ENCODE measurements at places on chromosomes 16 and 17.

DNA sequence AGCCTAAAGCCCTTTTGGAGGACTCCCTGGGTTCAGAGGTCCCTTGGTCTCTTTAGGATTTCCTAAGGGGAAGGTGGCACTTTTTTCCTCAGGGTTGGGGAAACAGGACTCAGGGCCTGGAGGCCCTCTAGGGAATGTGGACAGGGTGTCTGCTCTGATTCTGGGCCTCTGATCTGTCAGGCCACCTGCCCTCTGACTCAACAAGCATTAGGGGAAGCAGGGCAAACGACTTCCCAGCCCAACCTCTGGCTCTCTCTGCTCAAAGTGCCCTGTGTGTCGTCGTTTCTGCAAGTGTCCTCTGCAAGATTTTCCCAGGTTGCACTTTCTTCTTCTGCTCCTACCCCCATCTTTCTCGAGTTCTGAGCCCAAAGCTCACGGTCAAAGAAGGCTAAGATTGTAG is 6.6 kb upstream of the IGFBP4 start:
- DNase-seq, result no peak

- no peak for DNase-seq
Measured at GRCh38 chr17:12856416-12856815, 67.1 kb downstream of the ARHGAP44 start.

GRCh38 chr16:2015117-2015946 is 4.3 kb upstream of the NPW start:
- no peak for DNase-seq

GRCh38 chr16:20089246-20089965 is 15.7 kb upstream of the GPR139 start:
- DNase-seq, result no peak

GRCh38 chr17:63381101-63381729 is 64.9 kb downstream of the CYB561 start:
- no peak for DNase-seq
